ENCODE measurements at places on chromosomes 6 and 20. TPM values are rescaled to one million over a fixed set of nuclear protein-coding genes. Genes with fewer than 3 reads are reported as not detected.

Gene HLA-DQA2
- not detected for total RNA-seq

Gene MUC22
- total RNA-seq = not detected

Gene POU5F1
- 687 TPM for total RNA-seq

Gene TNFRSF6B
- total RNA-seq = not detected

Gene C20orf96
- total RNA-seq = 19.8 TPM

Gene SIM1
- 0.14 TPM for total RNA-seq

Gene TBC1D20
- 37.3 TPM for total RNA-seq

Gene PRSS16
- 14.1 TPM for total RNA-seq

Gene BANF2
- not detected for total RNA-seq

Gene TRIM15
- total RNA-seq = not detected

Gene PXT1
- total RNA-seq = not detected

Gene MOG
- not detected for total RNA-seq

Gene CTAGE9
- not detected for total RNA-seq

Gene MAS1
- not detected for total RNA-seq

Gene SNAI1
- total RNA-seq = 13.5 TPM

Gene TFAP2B
- not detected for total RNA-seq

Measured in endodermal cell (in vitro differentiated cells).